ENCODE measurements at places on chromosomes 12 and 14.

- DNase-seq = no peak
Measured at GRCh38 chr12:8662593-8662992, at the start of gene MFAP5. TSS of gene MFAP5 (minus strand) at chr12:8662826. CDS start at chr12:8662104, 722 bp downstream.

GRCh38 chr12:19965196-19966038 lies 402.9 kb upstream of the PDE3A start:
- no peak for DNase-seq

DNA sequence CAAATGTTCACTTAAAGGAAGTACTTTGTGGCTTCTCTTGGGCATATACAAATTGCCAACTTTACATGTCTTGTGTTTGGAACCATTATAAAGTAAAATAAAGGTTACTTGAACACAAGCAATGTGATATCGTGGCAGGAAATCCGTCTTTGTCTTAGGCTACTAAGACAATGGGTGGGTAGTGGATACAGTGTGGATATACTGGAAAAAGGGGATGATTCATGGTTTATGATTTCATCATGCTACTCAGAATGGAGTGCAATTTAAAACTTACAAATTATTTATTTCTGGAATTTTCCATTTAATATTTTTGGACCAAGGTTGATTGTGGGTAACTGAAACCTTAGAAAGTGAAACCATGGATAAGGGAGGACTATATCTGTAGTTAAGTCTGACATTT lies 48.4 kb downstream of the MYRFL start:
- DNase-seq = no peak

DNA sequence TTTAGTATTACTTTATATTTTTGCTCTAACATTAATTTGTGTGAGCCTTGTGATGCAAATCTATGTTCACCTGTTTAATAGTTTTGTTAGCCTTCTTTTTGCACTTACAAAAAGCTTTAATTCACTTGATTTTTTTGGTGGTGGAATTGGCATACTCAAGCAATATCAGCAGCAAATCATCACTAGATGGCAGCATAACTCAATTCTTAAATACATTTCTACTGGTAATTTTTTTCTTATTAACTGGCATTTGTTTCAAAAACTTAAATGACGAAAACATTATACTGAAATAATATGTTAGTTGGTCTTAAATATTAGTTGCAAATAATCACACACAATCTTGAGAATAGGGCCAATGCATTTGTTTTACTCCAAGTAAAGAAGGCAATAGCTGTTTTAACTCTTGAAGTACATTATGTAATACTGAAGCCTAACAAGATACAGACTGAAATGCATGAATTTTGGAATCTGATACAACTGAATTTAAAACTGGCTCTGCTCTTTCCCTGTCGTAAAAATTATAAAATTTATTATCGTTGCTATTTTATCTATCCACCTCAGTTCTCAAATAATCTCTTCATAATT lies 151.5 kb downstream of the ATXN7L3B start:
- no peak for DNase-seq

DNA sequence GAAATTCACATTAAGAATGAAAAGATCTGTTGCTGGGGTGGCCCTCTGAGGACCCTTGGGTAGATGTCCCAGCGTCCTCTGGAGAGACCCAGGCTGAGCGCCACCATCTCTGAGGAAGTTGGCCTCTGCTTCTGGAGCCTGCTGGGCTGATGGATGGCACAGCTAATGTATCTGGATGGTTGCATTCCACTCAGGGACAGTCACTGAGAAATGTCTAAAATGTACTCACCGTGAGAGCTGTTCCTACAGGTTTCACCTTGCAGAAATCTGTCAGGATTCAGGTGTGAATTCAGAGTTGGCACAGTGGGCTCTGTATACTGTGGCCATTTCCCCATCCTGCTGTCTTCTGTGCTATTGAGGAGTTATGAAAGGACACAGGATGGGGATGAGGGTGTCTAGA lies 247.2 kb downstream of the AACS start:
- no peak for DNase-seq

GRCh38 chr12:11801643-11802042 lies 152.2 kb downstream of the ETV6 start:
- DNase-seq = no peak

DNA sequence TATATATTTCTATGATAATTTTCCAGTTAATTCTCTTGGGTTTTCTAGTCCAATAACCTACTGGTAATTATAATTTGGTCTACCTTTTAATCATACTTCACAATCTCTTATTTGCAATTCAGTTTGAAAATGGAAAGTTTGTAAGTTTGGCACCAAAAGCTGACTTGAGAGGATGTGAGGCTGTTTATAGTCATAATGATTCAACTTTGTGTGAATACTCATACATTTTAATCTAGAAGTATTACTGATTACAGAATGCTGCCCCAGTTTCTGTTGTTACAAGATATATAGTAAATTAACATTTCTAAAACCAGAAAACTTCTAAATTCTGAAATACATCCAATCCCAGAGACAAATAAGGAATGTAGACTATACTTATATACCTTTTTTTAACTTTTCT lies 158.2 kb downstream of the SLC38A4 start:
- no peak for DNase-seq

GRCh38 chr14:61140271-61140670 lies 140.9 kb downstream of the TMEM30B start:
- no peak for DNase-seq
